ENCODE measurements at places on chromosomes 5 and 9.

- DNase-seq = peak; percentile 84
These were observed 63.1 kb downstream of the TMOD1 start for GRCh38 chr9:97564291-97565175.

GRCh38 chr9:97179616-97180015, 127.8 kb upstream of the CCDC180 start:
- no peak for DNase-seq

GRCh38 chr5:109357807-109358206, 52.0 kb downstream of the PJA2 start:
- DNase-seq = no peak

- no peak for DNase-seq
These were observed 314.3 kb downstream of the PDE4D start for GRCh38 chr5:59579101-59579823.

- no peak for DNase-seq
These were observed 74.3 kb downstream of the DCP2 start for GRCh38 chr5:113050721-113051382.

DNA sequence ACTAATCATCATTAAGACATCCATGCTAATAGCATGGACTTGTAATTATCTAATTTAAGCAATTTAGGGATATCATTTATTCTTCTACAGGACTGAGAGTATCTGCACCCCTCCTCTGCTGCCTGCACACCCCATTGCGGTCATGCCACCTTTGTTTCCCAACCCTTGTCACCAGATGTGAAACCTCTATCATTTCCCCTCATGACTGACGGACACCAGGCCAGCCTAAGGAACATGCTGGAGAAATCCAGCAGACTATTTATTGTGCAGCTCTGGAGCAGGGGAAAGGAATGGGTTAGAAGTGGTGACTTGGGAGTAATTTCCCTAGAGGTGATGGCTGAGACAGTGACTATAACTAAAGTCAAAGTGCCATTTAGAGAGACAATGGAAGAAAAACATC, 40.7 kb downstream of the UGCG start:
- no peak for DNase-seq

GRCh38 chr5:151264113-151264512, 11.1 kb downstream of the GM2A start:
- DNase-seq = no peak

DNA sequence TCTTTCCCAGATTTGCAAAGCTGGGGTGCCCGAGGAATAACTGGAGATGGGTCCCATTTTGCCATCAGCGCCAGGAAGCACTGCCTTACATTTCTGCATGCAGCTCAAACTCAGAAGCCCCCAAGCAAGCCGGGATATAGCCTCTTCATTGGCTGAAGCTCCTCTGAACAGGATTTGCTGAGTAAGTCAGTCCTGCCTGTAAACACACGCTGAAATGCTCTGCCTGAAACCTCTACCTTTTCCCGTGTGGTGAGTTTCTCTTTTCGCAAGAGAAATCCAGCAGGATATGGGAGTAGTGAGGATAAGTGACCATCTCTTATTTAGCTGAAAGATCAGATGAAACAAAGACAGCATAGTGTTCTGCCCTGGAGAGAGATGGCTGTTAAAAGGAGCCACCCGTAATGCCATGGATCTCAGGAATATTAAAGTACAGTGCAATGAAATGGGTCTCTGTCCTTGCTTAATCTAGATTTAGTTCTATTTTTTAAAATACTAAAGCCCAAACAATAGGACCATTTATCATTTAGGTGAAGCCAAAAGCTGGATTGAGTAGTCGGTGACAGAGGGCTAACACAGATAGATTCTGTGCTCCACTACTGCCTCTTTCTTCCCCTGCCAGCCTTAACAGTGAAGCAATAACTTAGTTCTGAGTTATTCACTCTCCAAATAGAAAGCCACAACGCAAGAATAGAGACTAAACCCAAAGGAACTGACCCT, 177.5 kb upstream of the PPP2R2B start:
- DNase-seq = no peak

DNA sequence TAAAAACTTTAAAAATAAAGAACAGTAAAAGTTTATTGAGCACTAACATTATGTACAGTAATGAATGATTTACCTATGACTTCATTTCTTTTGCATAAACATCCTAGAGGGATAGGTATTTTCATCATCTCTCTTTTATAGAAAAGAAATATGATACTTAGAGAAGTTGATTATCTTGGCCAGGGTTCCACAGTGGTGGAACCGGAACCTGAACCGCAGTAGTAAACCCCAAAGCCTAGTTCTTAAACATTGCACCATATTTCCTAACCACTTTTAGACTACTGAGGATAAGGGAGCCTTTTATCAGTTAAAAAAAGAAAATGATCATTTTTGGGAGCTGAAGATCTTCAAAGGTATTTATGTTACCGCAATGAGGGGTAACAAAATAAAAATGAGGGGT, 205.7 kb upstream of the SGCD start:
- no peak for DNase-seq

DNA sequence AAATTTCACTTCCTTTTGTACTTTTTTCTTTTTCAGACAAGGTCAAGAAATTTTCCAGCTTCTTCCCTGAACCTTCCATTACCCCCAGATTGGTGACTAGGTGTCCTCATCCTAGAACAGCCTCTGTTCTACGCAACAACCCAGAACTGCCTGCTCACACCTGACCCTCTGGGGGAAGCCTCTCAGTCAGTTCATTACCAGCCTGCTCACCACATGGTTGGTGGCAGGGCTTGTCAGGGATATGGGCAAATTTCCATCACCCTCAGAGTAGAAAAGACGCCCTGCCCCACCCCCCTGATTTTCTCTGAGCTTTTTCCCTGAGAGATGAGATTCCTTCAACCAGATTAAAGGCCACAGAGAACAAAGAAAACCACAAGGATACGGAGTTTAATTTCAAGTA, 5.3 kb upstream of the CFAP95 start:
- no peak for DNase-seq

All from NCI-H2171 treated with DMSO at 0.1 percent for 48 hours (cell line).